ENCODE measurements at places on chromosomes 11 and 22.

DNA sequence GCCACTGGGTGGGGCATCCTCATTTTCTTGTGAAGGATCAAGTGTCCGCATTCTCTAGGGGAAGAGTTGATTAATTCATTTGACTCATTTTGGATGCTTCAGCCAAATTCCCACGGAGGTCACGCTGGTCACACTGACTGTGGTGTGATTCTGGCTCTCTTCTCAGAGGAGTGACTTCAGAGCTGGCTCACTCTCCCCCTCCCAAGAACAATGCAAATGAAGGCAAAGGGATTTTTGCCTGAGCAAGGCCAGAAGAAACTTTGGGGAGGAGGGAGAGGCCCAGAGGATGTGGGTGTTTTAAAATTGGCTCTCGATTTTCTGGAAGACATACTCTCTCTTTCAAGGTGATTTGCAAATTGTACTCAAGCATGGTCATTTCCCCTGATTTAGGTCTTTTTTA, 51.1 kb upstream of the LMO2 start:
- DNase-seq: no peak

- DNase-seq: no peak
Observed at GRCh38 chr22:20852076-20852475, 6.5 kb downstream of the PI4KA start.

- DNase-seq: no peak
Observed at GRCh38 chr11:567629-568292, 7.0 kb downstream of the RASSF7 start.

GRCh38 chr11:22190827-22191463, 1.9 kb upstream of the ANO5 start:
- no peak for DNase-seq

- DNase-seq: no peak
Observed at GRCh38 chr11:69947059-69947792, 128.0 kb upstream of the FGF3 start.

GRCh38 chr11:84261707-84262106, 975.5 kb upstream of the CCDC90B start:
- DNase-seq: no peak

GRCh38 chr11:119584193-119585042, 144.6 kb downstream of the NECTIN1 start:
- DNase-seq: peak; percentile 66

DNA sequence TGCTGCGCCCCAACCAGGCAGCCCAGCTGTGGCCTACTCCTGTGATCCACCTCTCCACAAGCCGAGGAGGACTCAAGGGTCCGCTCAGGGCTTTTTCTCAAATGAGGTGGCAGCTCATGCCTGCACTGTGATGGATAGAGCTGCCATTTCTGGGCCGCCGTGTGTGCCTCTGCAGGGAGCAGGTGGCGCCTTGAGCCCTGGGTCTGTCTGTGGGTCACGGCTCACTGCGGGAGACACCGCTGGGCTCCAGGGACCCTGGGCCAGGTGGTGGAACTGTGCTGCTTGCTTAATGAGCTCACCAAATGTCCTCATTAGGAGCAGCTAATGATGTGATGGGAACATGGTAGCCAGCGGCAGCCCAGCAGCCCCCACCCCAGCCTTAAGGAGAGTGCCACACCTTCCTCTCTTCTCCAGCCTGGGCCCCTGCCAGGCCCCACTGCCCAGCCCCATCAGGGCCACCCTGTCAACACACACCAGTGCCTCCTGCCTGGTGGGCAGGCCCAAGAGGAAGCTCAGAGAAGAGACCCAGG, 50.8 kb downstream of the DHCR7 start:
- no peak for DNase-seq

DNA sequence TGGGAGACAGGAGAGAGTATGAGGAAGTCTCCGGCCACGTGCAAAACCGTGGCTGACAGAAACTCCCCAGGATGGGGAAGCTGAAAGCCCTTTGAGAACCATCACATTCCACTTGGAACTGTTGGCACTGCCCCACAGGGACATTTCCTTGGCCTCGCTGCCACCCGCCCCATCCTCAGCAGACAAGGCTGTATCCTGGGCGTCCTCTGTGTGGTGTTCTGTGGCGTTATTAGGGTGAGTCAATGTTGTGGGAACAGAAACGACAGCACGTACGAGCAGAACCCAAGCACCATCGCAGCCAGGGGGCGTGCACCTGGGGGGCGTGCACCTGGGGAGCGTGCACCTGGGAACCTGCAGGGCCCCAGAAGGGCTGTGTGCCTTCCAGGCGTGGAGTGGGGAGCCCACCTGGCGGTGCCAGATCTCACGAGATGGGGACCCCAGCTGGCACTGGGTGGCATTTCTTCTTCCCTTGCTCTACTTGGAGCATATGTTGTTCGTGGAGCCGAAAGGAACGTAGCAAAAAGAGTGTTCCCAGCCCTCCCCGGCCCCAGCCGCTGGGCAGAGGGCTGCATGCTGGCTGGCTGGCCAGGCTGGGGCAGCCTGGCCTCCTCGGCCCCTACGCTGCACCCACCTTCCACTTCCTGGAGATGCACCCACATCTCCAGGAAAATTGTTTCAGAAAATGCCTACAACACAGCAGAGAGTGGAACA, 35.4 kb downstream of the NFAM1 start:
- DNase-seq: no peak

DNA sequence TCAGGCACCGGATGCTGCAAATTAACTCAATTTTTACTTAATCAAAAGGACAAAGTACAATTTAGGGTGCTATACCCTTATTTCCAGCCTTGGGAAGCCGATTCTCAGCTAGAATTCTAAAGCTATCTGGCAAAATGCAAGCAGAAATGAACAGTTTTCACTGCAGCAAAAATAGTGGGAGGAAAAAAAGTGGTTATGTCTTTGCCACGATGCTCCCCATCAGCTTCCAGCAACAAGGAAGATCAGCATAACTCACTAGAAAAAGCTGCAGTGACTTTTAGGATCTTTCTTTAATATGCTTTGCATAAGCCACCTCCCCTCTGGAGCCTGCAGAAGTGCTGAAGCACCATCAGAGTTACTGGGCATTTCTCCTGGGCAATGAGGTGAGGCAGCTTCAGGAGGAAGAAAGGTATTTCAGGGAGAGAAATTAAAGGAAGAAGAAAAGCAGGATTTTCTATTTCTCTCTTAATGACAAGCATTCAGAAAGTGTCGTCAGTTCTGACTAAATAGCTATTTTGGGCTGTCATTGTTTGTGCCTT, 702.9 kb downstream of the DLG2 start:
- DNase-seq: no peak

DNA sequence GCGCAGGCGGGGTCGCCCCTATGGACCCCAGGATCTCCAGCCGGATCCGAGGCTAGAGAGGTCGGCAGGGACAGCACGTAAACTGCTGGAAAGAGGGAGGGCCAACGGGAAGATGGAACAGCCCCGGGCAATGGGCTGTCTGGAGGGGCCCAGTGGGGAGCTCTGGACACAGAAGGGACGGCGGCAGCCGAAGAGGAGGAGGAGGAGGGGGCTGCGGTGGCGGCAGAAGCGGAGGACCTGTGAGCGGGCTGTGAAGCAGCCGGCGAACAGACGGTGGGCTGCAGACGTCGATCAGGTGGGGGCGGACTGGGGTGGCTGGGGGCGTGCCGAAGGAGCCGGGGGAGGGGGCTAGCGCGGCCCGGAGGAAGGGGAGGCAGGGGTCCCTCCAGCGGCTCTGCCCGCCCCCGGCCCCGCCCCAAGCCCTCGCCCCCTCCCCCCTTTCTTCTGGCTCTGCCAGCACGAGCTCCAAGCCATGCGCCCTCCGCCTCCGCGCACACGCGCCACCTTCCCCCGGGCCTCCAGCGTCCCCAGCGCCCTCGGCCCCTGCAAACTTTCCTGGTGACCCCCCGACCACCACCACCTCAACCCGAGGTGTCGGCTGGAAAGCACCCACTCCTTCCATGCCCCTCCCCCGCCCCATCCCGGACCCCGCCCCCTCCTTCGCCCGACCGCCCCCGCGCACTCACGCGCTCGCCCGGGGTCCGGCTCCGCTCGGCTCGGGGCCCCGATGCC, 432 bp downstream of the TNKS1BP1 start:
- DNase-seq: peak; percentile 86

DNA sequence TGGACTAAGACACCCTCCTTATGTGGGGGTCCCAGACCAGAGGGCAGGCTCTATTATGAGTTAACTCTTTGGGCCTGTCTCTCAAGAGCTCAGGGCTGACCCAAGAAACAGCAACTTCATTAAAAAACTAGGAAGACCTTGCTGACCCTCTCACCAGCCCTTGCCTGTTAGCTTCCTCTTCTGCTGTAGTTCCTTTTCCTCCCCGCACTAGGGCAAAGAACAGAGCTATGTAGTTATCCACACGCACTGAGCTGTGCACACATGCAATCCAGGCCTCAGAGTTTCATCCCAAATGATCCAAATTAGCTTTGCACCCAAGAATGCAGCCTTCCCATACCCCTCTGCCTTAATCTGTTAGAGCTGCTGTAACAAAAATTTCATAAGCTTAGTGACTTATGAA, 539.6 kb upstream of the CADM1 start:
- DNase-seq: no peak

DNA sequence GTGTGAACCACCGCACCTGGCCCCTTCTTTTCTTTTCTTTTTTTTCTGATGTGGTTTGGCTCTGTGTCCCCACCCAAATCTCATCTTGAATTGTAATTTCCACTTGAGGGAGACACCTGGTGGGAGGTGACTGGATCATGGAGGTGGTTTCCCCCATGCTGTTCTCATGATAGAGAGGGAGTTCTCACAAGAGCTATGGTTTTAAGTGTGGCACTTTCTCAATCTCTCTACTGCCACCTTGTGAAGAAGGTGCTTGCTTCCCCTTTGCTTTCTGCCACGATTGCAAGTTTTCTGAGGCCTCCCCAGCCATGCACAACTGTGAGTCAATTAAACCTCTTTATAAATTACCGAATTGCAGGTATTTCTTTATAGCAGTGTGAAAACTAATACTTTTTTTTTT, 4.9 kb upstream of the TCN2 start:
- no peak for DNase-seq

GRCh38 chr11:125092669-125093068, 18.8 kb downstream of the TMEM218 start:
- no peak for DNase-seq

- peak; percentile 40 for DNase-seq
Observed at GRCh38 chr11:284105-285020, 4.6 kb upstream of the PGGHG start.

DNA sequence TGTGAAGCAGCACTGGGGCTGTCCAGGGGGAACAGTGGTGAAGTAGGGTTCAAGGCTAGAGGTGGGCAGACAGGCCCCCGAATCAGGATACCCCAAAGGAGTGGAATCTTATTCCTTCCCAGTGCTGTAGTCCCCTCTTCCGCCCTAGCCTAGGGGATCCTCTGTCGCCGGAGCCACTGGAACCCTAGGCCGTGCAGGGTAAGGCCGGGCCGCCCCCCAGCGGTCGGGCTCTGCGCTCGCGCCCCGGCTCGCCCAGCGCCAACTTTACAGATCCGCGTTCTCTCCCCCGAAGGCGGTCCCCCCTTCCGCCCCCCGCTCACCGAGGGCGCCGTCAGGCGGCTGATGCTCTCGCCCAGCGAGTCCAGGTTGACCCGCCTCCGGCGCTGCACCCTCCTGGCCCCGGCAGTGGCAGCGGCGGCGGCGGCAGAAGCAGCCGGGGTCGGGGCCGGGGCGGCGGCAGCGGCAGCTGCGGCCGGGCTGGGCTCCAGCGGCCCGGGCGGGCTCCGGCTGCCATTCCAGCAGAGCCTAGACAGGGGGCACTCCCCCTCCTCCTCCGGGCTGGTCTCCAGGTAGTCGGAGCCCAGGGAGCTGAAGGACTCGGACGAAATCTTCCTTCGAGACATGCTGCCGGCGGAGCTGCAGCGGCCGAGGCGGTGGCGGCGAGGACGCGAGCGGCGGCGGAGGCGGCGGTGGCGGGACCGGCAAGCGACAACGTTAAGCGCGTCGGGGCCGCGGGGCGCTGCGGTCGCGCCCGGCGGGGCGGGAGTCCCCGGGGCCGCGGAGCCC, 650 bp downstream of the GUCY1A2 start:
- DNase-seq: peak; percentile 78

DNA sequence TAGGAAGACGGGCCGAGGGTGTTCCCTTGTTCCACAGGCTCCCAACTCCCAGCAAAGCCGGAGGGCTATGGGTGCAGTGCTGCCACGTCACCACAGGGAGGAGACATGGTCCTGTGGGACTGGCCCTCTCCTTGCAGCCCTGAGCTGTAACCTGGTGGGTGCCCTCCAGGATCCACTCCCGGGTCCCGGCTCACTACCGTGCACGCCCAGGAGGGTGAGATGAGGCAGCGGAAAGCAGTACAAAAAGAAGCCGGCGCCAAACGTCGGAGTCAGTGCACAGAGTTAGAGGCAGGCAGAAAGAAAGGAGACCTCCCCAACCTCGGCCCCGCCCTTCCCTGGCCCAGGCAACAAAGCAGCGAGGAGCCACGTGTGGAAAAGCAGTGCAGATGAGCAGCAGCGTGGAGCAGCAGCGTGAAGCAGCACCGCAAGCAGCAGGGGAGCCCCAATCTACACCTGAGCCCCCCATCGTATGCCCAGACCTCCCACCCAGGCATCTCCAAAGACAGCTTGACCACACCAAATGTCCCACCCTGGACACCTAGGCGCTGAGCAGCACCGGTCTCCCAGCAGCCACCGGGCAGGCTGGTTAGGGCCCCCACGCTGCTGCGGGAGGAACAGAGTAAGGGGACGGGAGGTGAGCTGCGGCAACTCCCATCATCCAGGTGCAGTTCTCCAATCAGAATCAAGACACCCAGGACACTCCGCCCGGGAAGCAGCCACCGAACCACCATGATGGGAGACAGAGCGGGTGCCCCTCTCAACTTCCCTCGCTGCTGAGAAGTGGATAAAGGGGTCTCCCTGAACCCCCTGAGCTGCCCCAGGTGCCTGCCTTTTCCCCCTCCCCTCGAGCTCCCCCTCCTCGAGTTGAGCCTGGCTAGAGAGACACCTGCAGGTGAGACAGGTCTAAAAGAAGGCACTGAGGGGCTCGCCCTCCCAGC, 28.8 kb downstream of the IGSF9B start:
- peak; percentile 68 for DNase-seq

All from right forelimb (tissue), 1 donor.